ENCODE measurements at places on chromosomes 16 and 17. TPM values are rescaled to one million over a fixed set of nuclear protein-coding genes. Genes with fewer than 3 reads are reported as not detected.

NOD2 gene
- total RNA-seq: 0.33 TPM

HOXB13 gene
- total RNA-seq: not detected

EPOP gene
- total RNA-seq: 1.4 TPM

PPP1R1B gene
- total RNA-seq: not detected

HNF1B gene
- total RNA-seq: not detected
